Tibial nerve (tissue), 4 donors: ENCODE measurements at places on chromosomes 4 and X. TPM values are rescaled to one million over a fixed set of nuclear protein-coding genes. Genes with fewer than 3 reads are reported as not detected.

DNA sequence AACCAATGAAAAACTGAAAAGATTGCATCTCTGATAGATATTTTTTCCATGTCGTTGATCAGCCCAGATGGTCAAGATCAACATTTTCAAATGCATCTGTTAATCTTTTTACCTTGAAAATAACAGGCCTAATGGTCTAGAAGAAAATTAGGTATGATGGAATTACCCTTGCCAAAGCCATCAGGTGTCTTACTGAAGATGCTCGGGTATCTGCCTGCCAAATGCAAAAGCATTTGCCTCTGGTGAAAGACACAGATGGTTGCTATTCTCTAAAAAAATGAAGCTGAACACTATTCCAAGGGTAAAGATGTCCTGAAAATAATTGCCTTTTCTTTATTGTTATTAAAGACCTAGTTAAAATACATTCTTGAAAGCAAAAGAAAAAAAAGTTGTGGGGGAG lies 126.0 kb downstream of the FNIP2 start:
- no peaks in the 10 kb centered on the region for H3K27me3 ChIP-seq
- H3K27ac ChIP-seq, result peak overlapping the region; percentile 3
- no peaks in the 10 kb centered on the region for H3K4me1 ChIP-seq
- no peak overlapping the region for H3K4me3 ChIP-seq

The WAS gene
- total RNA-seq, result 32.7 TPM

DNA sequence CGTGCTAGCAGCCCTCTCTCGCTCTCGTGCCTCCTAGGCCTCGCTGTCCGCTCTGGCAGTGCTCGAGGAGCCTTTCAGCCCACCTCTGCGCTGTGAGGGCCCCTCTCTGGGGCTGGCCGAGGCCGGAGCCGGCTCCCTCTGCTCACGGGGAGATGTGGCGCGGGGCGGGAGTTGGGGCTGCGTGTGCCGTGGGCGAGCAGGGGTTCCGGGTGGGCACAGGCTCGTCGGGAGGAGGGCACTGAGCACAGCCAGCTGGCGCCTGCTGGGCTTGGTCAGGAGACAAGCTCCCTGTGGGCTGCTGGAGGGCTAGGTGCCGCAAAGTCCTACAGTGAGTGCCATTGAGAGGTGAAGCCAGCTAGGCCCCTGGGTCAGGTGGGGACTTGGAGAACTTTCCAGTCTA lies 994.5 kb downstream of the C4orf33 start:
- no peak overlapping the region for H3K4me3 ChIP-seq
- no peaks in the 10 kb centered on the region for H3K4me1 ChIP-seq
- no peak overlapping the region for H3K27ac ChIP-seq
- H3K27me3 ChIP-seq, result no peaks in the 10 kb centered on the region
- no peaks in the 10 kb centered on the region for H3K36me3 ChIP-seq

- no peak overlapping the region for H3K27ac ChIP-seq
- DNase-seq, result no peak
- H3K27me3 ChIP-seq, result no peaks in the 10 kb centered on the region
- H3K36me3 ChIP-seq, result no peaks in the 10 kb centered on the region
Measured at GRCh38 chrX:96361844-96362243, 322.8 kb upstream of the DIAPH2 start.
